ENCODE measurements at places on chromosomes 2 and 18.

DNA sequence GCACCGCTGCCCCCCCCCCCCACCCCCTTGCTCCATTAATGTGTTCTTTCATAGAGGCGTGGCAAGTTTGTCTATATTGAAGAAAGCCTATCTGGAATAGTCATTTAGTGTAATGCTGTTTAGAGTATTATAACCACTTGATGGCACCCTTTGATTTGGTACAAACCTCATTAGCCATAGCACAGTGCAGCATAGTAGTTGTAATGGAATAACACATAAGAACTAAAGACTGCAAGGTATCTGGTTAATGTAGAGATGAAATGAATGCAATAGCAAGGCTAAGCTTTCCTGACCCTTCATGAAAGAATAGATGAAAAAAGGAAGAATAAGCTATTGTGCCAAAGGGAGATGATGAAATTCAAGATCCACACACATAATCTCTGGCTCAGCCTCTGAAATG, 81.9 kb downstream of the EHBP1 start:
- no peak for DNase-seq

DNA sequence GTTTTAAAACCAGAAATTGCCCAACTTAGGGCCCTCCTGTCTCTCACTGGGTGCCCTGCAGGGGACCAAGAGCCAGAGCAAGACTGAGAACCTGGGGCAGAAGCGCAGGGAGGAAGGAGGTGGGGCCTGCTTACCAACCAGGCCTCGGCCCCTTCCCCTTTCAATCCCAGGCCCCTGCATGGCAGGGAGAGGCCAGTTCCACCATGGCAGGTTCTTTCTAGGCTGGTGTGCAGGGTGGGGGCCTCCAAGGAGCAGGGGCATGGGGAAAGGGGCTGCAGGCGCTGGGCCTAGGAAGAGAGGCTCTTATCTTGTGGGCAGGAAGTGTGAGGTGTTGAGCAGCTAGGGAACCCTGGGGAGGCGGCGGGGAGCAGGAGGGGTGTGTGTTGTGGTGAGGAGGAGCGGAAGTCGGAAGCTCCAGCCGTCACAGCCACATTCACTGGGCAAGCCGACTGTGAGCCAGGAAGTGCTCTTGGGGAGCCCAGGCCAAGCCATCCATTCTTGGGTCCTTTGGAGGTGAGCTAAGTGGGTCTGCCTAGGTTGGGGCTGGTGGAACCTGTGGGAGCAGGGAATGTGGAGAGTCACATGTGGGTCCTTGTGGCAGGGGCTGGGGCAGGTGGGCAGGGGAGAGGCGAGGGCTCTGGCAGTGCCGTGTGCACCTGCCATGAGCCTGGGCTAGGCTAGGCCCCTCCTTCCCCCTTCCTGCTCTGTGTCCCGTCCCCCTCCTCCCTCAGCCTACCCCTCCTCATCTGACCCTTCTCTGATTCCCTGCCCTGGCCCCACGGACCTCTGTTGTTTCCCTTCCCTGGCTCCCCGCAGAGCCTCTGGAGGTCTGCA, at the start of gene PSD4:
Gene PSD4 (plus strand): TSS at position 430 of the 834 bp plus-strand sequence. CDS start 8,486 bp downstream, outside the sequence.
- no peak for DNase-seq

- no peak for DNase-seq
These were observed 1179.7 kb downstream of the DSC3 start for GRCh38 chr18:29862824-29863223.

- DNase-seq: no peak
These were observed 2.1 kb downstream of the MARCHF7 start for GRCh38 chr2:159714247-159714930.
